ENCODE measurements at places on chromosomes 2 and 18.

- DNase-seq: no peak
Observed at GRCh38 chr2:11179899-11180298, 24.6 kb downstream of the SLC66A3 start.

- no peak for DNase-seq
Observed at GRCh38 chr2:143160732-143161707, 31.8 kb downstream of the ARHGAP15 start.

- no peak for DNase-seq
Observed at GRCh38 chr2:152479282-152479681, 144.3 kb downstream of the FMNL2 start.

- DNase-seq: no peak
Observed at GRCh38 chr2:200451511-200451910, 58.4 kb downstream of the KCTD18 start.

DNA sequence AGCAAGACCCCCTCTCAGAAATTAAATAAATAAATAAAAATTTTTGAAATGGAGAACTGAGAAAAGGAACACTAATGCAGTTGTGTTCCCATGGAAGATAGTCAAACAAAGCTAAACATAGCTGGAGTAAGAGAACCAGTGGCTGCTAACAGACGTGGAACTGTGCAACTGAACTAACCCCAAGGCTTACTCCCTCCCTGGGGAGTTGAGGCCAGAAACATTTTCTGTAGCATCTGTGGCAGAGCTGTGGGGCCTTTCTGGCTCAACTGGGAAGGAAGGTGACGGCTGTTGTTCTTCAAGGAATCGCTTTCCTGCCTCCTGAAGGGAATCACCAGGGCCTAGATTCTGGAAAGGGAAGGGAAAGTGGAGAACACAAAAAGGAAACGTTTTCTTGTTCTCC is 53.9 kb upstream of the B3GNT2 start:
- DNase-seq: no peak

DNA sequence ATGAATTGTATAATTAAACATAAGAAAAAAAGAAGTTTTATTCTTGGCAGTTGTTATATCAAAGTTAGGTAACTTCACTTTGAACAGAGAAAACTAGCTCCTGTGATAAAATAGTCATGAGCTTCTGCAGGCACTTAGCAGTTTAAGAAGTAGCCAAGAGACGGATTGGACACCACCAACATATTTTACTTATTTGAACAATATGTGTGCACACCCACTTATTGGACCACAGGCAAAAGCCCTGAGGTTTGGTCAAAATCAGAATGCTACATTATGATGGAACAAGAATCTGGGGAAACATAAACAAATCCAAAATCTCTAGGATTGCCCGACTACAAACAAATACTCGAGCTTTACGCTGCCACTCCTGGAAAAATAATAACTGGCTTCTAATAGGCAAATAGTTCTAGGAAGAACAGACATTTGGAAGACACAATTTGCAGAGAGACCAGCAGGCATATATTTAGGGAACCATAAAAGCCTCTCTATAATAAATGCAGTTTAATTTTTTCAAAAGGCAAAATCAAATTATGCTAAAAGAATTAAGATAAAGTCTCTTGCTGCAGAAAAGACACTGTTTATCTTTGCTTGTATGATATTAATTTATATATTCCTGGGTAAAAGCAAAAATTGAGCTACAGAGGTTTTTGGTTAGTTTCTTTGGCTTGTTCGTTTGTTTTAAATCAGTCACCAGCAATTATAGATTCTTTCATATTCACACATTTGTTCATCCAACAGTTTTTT is 117.9 kb downstream of the CDC42EP3 start:
- DNase-seq: no peak

DNA sequence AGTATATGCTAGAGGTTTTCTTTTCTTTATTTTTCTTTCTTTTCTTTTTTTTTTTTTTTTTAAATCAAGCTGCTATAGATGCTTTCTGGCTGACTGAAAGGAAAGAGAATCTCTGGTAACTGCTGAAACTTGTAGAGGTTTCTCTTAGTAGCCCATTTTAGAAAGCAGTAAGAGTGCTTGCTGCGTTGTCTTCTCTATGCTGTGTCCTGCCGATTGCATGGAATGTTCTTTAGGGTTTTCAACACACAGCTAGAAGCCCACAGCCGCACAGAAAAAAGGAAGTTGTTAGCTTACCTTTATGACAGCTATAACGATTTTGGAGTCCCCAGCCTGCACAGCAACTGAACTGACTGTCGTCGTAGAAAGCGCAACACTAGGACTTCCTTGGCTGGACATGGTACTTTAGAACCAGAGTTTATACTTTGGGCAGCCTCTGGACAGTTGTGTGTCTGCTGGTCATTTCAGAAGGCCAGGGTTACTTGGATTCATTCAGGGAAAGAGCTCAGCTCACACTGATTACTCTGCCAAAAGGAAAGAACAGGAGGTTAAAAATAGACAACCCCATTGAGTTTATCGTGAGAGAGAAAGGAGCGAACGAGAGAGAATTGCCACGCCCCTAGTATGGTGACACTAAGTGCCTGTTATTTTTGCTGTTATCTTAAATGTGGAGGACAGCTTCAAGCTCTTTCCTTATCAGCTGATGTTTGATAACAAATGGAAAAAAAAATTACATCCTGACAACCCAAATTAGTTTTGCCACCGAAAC is at the start of gene CCDC141:
CCDC141 (minus strand) TSS at position 592 of the 766 bp plus-strand sequence; CDS start at position 396, 196 bp downstream.
- DNase-seq: no peak

DNA sequence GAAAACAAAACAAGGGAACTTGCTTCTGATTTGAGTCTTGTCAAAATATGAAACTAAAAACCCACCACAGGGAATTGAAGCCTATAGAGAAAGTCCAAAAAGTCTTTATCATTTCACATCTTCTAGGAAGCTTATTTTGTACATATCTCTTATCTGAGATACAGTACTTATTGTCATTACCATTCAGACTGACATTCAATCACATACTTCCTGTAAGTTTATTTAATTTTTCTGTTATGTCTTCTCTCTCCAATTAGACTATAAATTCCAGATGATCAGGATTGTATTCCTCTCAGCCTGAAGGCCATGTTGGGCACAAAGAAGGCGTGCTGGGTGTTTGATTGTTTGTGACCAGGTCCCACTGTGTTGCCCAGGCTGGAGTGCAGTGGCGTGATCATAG is 59.2 kb downstream of the METTL4 start:
- no peak for DNase-seq

DNA sequence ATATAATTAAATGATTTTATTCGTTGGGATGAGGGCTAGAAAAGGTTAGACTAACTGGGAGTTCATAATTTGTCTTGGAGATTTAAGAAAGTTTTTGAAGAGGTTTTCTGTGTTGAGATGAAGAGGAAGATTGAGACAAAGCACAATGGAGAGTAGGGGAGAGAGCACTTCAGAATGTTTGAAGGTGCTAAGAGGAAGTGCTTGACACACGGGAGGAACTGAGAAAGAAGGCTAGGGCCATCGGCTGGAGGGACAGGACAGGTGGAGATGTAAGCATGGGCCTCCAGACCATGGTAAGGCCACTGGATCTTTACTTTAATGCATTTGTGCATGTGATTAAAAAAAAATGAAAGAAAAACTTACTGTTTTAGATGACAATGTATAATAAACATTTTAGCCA is 31.5 kb downstream of the GREB1L start:
- no peak for DNase-seq

GRCh38 chr2:96354492-96354891 is 18.9 kb downstream of the NCAPH start:
- DNase-seq: no peak

- DNase-seq: no peak
Observed at GRCh38 chr2:211085056-211085680, 528.8 kb downstream of the CPS1 start.

DNA sequence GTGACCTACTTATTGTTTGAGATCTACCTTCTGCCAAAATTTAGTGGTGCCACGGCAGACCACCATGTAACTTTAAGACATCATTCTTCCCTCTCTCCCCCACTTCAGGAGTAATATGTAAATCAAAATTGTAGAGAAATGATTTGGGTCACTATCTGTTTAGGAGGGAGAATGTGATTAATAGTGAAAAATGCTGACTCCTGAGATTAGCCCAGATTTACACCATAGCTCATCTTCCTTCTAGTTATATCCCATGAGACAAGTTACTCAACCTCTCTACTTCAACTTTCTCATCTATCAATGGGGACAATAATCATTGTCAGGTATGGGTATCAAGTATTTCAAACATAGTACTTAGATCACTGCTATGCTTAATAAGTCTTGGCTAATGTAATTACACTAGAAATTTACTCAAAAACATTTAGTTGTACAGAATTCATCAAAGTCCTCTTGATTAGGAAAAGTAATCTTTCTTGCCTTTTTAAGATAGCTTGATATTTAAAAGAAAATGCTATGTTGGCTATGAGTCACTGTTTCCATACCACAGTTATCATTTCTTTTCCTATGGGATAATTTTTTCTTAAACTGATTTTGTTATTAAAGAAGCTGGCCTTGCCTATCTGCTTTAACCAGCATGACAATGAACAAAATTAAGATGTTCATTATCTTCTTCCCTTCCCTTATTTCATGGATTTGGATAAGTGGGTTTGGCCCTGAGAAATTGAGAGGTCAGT is 1038.9 kb upstream of the ZEB2 start:
- DNase-seq: no peak

DNA sequence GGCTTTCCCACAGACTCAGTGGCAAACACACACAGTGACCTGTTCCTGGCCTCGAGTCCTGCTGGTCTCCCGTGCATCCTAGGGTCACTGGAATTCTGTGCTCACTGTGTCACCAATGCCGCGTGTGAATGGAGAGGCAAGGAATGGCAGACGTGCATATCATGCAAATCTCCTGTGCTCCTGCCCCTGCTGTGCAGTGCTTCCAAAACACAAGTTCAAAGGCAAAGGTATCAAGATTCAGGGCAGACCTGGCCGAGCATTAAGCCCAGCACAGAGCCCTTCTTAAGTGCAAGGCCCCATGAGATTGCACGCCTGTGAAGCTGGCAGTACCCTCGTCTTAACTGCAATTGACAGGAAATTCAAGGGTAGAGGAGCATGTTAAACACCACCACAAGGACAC is 129.1 kb downstream of the NDUFA10 start:
- no peak for DNase-seq

GRCh38 chr18:63107931-63108330 is 211.6 kb downstream of the BCL2 start:
- DNase-seq: no peak

GRCh38 chr18:51069885-51070284 is 39.9 kb downstream of the SMAD4 start:
- no peak for DNase-seq

DNA sequence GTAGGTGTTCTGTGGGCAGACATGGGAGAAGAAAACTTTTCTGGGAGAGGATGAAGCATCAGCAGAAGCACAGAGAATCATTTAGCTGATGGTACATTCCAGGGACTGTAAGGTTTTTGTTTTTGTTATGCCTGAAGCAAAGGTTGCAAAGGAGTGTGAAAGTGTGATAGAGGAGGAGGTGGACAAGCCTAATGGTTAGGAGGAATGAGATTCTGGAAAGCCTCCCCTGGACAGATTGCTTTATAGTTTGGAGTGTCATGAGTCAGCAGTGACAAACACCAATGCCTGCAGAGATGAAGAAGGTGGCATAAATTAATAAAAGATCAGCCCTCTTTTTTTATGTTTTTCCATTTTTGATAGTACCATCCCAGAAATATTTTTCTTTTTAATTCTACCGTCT is 171.6 kb upstream of the BOD1L2 start:
- DNase-seq: no peak

DNA sequence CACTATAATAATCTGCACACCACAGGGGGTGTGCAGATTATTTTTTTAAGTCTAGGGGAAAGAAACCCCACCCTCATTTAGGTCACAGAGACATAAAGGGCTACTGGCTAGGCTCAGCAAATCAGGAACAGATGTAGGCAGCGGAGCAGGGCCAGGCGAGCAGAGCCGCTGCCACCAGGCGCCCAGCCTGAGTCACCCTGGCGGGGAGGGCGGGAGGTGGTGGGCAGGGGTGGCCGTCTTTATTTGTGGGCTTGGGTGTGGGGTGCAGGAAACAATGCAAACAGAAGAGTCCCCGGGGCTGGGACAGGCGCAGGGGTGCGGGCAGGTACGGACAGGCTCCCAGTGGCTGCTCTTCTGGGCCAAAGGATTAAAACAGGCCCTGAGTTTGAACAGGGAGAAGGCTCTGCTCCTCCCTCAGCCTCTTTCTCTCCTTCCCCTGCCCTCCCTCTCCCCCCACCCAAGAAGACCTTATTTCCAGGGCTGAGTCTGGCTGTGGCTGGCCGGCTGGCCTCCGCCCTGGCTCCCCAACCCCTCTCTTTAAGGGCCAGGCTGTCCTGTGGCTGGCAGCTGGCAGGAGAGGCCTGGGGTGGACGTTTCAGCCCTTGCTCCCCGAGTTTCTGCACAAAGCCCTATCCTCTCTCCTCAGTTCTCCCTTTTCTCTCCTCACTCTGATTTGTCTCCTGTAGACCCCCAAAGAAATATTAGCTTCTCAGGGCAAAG is 142.9 kb upstream of the SMAD2 start:
- no peak for DNase-seq

DNA sequence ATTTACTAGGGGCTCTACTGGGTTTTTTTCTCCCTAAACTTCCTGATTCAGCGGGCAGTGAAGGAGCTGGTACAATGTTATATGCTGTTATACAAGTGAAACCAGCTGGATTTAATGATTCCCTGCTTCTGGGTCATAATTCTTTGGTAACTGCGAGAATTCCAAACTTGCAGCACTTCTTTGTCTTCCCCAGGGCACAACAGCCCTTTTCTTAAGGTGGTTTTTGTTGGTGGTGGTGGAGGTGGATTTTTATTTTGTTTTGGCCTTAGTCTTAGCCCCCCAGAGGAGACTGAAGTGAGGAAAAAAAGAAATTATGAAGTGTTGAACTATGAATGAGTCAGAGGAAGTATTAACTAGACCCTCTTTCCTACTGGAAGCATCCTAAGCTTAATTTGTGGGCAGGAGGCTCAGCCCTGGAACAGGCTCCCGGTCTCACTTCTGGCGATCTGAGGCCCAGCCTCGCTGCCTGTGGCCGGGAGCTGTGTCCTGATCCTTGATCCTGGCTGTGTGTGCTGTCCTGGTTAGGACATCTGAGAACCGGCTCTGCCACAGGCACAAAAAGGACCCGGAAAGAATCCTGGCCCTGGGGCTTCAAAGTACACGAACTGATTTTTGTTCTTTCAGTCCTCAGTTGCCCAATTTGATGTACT is 141.9 kb downstream of the LYPD6B start:
- no peak for DNase-seq

GRCh38 chr2:99420751-99421299 is 69.0 kb downstream of the REV1 start:
- DNase-seq: no peak

DNA sequence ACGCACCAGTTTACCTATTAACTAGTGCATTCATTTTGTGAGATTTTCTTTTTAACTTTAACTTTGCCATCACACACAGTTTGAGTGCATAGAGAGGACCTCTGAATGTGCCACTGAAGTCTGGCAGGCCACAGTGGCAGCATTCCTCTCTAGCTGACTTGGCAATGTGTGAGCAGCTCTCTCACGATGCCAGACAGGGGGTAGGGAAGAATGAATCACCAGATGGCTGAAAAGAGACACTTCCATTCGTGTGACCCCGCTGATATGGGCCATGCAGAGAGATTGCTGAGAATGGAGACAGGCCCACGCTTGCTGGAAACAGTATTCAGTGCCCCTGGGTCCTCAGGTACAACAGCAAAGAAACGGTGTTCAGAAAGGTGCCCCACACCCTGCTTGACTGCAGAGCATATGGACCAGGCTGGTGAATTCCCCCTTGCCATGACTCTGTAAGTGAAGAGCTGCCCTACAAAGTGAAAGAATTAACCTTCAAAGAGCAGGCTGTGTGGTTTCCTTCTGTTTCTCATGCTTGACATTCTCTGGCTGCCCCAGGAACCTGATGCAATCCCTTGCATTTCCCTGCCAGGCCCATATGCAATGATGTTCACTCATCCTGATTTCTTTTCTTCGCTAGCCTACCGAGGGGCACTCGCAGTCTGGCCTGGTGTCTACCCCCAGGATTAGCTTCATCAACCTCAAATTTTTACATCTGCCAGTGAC is 236.1 kb downstream of the CDH20 start:
- DNase-seq: no peak

Measured in T-helper 17 cell (primary cell).